Stimulated activated CD4-positive, alpha-beta T cell treated with anti-CD3 and anti-CD28 coated beads, Interleukin-4, amount 100 ng/mL, for 4 hours (primary cell): ENCODE measurements at places on chromosomes 13 and 19.

GRCh38 chr19:340620-341385 is 3.8 kb downstream of the MIER2 start:
- DNase-seq = no peak

DNA sequence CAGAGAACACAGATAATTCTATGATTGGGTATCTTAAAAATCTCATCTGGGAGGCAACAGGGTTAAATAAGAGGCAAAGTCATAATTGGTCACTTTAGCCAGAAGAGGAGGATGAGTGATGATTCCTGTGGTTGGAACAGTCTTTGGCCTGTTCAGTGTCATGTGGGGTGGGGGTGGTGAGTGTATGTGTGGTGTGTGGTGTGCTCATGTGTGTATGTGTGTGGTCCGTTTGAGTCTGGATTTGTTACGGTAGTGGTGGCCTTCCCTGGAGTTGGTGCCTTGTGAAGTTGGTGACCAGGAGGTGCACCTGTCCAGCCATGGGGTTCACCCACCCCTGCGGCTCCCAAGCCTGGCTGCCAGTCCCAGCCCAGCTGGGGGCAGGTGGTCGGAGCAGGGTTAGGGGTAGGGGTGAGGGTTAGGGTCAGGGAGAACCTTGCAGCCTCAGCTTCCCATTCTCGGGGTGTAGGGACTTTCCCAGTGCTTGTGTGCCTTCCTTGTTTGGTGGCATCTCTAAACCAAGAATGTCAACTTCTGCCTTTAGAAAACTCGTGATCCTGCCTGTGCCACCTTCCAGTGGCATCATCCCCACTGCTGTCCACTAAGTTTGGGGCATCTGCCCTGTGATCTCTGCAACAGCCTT is 97.5 kb downstream of the RAB20 start:
- DNase-seq = no peak

- DNase-seq = no peak
Observed at GRCh38 chr19:9474975-9475374, 23.4 kb downstream of the ZNF560 start.

DNA sequence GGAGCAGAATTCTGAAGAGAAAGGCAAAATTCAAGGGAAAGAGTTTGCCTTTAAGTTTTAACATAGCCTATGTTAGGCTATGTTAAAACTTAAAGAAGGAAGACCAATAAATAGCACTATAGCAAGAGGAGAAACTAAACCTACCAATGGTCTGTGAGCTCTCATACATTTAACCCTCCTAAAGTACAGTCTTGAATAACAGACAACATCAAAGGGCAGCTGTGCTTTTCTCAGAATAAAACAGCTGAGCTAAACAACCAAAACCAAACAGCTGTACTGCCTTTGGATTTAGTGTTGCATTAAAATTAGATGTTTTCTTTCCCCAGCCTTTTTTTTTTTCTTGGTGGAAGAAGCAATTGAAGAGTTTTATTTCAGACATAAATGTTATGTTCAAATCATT is 34.0 kb downstream of the KLF5 start:
- no peak for DNase-seq

DNA sequence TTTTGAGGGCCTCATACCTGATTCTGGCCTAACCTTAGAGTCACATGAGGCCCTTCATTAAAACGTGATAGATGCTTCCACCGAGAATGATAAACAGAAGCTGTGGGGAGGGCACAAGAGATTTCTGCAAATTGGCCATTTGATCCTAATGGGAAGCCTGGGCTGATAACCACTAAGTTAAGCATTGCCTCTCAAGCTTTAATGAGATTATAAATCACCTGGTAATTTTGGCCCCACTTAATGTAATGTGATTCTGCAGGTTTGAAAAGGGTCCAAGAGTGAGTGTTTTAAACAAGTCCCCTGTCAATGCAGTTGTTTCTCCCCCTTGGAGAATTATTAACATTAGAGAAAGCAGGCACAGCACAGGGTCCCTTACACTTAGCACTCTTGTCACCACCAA is 42.0 kb downstream of the ZNF486 start:
- no peak for DNase-seq

- DNase-seq = no peak
Observed at GRCh38 chr19:3054972-3055740, 7.1 kb downstream of the TLE5 start.

GRCh38 chr13:27617881-27618321 is 2.4 kb downstream of the LNX2 start:
- no peak for DNase-seq

DNA sequence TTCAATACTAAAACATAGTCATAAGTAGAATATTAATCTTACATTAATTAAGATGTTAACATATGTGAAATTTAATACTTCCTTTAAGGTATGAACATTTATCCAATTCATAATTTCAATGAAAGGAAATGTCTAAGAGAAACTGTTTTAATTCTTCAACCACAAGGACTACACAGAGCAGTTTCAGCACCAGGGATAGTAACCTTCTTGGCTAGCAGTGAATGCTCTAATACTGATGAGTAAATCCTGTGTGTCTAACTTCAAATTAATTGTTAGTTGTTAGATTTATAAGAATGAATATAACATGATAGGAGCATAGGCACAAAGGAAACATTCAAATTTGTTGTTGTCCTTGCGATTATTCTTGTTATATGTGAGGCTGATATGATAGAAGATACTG is 15.6 kb upstream of the NBEA start:
- DNase-seq = no peak

DNA sequence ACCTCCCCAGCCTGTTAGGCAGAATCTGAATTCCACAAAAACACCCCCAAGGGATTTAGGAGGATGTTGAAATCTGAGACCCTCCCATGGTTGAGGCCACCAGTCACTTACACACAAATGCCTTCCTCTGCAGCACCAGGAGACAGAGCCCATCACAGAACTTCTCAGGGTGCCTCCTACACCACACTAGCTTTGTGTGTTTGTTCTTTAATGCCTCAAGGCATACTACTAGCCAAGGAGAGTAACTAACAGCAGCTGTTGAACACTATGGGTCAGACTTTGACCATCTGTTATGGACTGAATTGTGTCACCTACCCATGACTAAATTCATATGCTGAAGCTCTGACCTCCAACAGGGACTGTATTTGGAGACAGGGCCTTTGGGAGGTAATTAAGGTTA is 9.5 kb upstream of the MED26 start:
- no peak for DNase-seq

- no peak for DNase-seq
Observed at GRCh38 chr13:26695360-26695705, 65.3 kb downstream of the GPR12 start.

GRCh38 chr19:48627201-48627864 is 8.0 kb downstream of the SPHK2 start:
- no peak for DNase-seq

DNA sequence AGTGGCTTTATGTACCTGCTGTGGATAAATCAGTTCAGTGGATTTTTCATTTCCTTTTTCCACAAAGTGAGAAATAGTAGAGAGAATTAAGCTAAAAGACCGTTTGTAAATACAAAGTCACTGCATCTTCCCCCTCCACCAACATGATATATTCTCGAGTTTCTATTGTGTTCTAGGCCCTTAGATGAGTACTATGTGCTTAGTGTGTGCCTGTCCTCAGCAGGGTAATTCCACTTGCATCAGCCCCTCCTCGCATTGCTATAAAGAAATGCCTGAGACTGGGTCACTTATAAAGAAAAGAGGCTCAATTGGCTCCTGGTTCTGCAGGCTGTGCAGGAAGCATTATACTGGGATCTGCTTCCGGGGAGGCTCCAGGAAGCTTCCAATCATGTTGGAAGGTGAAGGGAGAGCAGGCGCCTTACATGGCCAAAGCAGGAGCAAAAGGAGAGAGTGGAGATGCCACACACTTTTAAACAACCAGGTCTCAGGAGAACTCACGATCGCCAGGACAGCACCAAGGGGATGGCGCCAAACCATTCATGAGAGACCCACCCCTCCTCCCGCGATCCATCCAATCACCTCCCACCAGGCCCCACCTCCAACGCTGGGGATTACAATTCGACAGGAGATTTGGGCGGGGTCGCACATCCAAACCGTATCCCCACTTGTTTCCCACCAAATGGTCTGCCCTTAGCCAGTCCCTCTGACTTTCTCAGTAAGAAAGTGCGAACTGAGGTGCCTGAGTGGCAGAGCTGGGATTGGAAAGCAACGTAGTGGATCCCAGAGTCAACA is 102.3 kb upstream of the ABCC4 start:
- no peak for DNase-seq

GRCh38 chr13:19185865-19186645 is 4.4 kb upstream of the TUBA3C start:
- no peak for DNase-seq

DNA sequence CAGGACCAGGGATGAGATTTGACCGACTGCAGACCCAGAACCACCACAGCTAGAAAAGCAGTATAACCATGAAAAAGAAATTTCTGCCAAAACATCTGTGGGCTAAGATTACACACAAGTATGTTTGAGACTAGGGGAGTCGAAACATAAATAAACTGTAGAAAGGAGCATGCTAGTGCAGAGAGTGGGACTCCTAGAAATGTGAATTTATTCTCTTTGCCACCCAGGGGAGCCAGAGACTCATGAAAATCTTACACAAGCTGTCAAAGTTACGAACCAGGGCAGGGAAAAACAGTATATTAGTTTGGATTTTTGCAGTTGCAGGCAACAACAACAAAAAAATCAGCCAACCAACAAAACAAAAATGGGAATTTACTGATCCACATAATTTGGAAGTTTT is 12.3 kb upstream of the HSPH1 start:
- no peak for DNase-seq

DNA sequence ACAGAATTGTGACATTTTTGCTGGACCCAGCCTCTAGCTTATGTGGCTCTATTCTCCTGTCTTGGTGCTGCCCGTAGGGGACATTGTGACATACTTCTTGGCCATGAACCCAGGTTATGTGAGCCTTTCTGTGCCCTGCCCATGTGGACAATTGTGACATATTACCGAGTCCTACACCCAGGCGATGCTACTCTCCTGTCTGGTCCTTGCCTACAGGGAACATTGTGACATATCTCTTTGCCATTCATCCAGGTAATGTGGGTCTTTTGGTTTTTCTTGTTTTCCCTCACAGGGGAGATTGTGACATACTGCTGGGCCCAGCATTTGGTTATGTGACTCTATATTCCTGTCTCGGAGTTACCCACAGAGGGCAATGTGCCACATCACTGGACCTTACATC is 71.5 kb upstream of the ZNF43 start:
- DNase-seq = no peak

DNA sequence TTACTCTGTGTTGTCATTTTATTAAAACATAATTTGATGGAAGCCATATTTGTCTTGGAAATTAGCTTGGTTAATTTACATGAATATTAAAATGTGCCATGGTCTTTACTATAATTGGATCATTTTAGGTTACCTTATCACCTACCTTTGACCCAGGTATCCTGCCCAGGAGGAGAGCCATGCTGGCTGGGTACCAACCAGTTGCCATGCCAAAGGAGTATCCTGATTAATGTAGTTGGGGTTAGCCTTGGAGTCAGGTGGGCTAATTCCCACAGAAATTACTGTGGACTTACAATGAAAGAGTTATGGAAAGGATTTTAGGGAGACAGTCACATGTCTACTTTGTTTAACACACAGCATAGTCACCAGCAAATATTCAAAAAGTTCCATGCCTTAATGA is 32.0 kb downstream of the NDFIP2 start:
- DNase-seq = no peak

- DNase-seq = no peak
Observed at GRCh38 chr19:29122185-29122584, 90.8 kb downstream of the UQCRFS1 start.
